ENCODE measurements at places on chromosomes 6 and 20.

DNA sequence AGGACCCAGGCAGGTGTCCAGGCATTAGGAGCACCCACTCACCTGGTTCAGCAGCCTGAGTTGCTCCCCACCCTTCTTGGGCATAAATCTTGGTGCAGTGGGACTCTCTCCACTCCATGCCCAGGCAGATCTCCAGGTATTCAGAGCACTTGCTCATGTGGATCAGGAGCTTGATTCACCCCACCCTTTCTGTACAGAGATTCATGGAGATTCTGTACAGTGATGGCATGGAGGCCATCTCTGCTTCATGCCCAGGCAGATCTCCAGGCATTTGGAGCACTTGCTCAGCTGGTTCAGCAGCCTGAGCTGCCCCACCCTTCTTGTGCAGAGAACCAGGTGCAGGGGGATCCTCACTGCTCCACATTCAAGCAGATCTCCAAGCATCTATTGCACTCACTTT is 44.1 kb downstream of the BEND6 start:
- DNase-seq: no peak

DNA sequence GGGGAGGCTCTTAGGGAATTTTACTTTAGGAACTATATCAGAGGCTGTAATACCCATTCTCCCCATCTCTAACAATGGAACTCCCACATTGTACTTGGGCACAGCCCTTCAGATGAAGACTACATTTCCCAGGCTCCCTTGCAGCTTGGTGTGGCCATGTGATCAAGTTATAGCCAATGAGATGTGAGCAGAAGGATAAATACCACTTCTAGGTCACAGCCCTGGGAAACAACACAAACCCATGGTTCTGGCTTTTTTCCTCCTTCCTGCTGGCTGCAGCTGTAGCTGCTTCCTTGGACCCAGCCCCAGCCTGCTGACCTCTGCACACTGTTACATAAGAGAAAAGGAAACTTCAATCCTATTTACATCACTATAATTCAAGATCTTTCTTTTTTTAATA is 445.9 kb upstream of the JARID2 start:
- peak; percentile 52 for DNase-seq

GRCh38 chr20:53515749-53516148 is 77.9 kb downstream of the ZNF217 start:
- DNase-seq: no peak

GRCh38 chr6:6395581-6396197 is 75.2 kb upstream of the F13A1 start:
- DNase-seq: no peak

DNA sequence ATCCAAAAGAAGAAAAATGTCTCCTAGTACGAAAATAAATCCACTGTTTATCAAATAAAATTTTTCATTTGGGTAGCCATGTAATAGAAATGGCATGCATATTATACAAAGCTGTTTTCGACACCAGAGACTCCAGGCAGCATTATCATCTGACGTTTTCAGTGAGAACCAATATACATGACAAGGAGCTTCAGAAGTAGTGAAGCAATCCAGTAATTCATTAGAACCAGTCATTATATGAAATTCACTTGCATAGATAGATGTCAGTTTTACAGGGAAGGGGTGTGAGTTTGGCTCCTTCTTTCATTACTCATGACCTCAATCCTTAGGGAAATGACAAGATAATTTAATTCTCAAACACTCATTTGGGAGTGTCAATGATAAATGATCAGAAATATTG is 14.7 kb downstream of the HTR1B start:
- no peak for DNase-seq

GRCh38 chr6:67687396-67687795 is 947.7 kb upstream of the ADGRB3 start:
- DNase-seq: no peak

DNA sequence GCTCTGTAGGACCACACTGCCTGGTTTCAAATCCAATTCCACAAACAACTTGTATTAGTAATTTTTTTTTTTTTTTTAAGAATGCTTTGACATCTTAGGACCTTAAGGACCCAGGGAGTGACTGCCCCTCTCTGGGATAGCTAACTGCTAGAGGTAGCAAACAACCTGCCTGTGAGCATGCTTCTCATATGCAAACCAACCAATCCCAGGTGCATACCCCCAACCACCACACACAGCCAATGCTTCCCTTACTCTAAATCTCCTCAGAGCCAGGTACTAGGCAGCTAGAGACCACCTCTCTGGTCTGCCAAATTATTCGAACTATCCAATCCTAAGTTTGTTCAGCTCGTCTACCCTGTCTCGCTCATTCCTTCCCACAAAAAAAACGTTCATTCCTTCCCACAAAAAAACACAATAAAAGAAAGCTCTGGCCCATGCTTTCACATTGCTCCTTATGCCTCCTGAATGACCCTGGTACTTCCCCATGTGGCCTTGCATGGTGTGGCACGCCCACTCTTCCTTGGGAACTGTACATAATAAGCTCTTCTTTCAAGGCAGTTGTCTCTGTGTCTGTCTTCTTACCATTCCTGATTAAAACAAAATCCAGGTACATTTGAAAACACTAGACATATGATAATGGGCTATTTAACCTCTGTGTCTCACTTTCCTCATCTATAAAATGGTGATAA is 6.4 kb downstream of the SERAC1 start:
- DNase-seq: no peak

Data from SW 1271 (cell line).